Breast epithelium (tissue), 4 donors: ENCODE measurements at places on chromosomes 7 and 10.

DNA sequence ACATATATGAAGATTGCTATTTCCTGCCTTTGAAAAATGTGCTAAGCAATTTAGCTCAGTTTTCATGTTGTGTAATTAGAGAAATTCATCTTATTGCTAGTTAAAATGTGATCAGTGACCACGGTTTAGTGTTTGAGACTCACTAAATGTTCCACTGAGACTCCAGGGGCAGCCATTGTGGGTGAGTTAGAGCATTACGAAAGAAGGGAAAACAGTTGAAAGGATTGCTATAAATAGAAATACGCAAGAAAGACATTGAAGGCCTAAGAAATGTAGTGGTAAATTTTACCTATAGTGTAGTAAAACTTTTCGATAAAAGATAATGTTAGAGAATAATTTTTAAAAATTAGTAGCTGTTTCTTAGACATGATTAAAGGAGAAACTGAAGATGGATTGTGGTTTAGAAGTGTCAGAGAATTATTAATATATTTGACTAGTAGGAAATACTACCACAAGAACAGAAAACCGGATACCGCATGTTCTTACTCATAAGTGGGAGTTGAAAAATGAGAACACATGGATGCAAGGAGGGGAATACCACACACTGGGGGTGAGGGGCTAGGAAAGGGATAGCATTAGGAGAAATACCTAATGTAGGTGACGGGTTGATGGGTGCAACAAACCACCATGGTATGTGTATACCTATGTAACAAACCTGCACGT is 394.5 kb downstream of the SEMA3D start:
- DNase-seq: no peak

DNA sequence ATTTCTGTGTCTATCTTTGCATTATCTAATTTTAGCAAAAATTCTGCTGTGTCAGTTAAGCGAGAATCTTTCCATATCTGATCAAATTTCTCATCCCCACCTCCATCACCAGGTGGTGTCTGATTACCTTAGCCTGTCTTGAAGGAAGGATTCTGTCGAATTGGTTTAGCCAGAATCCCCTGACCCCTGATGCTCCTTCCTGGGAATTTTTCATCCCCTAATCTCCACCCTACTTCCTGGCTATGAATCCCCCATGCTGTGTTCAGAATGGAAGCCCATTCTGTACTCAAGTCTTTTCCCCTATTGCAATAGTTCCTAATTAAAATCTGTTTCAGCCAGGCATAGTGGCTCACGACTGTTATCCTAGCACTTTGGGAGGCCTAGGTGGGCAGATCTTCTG is 216.1 kb downstream of the SKIDA1 start:
- no peak for DNase-seq

DNA sequence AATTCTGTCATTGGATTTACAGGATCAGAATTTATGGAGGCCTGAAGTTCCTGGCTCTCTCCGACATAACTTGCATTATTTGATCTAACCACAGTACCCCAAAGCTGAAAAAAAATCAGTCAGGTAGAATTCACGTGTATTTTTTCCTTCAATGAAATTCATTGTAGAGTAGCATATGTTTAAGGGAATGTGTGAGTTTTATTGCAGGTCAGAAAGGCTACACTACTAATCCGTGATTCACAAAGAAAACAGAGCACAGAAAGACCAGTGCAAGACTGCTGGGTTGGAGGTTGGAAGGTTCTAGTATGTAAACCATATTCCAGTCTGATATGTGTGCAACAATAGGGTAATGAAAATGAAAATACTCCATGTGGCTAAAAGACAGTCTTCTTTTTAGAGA is 247.0 kb upstream of the FERD3L start:
- no peak for DNase-seq

DNA sequence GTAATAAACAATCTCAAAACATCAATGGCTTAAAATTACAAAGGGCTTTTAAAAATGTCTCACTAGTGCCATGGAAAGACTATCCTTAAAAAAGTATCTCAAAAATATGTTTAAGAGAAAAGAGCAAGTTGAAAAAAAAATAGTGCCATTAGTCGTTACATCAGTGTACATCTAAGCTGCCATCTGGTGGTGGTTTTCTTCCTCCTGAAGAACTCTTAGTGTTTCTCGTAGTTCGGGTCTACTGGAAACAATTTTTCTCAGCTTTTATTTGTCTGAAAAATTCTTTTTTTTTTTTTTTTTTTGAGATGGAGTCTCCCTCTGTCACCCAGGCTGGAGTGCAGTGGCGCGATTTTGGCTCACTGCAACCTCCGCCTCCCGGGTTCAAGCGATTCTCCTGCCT is 5.9 kb upstream of the GARIN1A start:
- no peak for DNase-seq

DNA sequence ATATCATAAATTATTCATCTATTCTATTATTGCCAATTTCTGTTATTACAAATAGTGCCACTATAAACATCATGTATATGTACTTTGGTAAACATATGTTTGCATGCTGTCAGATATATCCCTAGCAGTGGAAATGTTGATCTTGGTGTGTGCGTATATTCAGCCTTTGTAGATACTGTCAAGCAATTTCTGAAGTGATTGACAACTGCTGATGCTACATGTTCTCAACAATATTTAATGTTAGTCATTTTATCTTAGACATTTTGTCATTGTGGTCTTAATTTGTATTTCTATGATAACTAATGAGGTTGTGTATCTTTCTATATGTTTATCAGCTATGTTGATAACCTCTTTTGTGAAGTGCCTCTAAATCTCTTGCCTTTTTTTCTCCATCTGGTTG is 186.5 kb upstream of the NRG3 start:
- DNase-seq: no peak

GRCh38 chr10:96967847-96968246 is 135.7 kb downstream of the LCOR start:
- DNase-seq: no peak

DNA sequence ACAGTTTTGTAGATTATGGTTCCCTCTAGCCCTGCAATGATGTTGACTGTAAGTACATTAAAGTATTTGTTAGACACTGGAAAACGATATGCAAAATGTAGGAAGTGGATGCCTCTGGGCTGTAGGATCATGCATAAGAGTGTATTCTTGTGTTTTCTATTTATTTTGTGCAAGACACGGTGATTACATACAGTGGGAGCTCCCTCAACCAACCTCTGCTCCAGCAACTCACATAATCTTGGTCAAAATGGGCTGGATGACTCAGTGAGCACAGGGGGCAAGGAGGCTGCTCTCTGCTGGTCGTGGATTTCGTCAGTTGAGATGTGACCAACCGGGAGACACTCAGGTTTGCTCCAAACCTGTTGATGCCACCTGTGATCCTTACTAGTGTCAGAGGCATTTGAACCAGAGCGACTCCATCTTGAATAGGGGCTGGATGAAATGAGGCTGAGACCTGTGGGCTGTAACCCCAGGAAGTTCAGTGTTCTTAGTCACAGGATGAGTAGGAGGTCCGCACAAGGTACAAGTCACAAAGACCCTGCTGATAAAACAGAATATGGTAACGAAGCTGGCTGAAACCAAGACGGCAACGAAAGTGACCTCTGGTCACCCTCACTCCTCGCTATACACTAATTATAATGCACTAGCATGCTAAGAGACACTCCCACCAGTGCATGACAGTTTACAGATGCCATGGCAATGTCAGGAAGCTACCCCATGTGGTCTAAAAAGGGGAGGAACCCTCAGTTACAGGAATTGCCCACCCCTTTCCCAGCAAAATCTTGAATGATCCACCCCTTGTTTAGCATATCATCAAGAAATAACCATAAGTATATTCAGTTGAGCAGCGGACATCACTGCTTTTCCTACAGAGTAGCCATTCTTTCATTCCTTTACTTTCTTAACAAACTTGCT is 56.4 kb upstream of the FAM20C start:
- no peak for DNase-seq

DNA sequence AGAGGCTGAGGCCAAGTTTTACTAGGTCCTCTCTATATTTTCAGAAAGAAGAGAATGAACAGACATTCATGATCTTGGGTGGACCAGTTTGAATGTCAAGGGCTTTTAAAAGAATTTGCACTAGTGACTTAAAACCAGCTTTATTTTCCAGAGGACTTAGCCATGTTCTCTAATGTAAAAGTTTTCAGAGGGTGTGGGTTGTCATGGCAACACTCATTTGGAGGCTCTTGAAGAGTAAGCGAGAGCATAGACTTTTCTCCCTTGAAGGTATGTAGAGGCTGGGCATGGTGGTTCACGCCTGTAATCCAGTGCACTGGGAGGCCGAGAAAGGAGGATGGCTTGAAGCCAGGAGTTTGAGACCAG is 61.1 kb downstream of the GATA3 start:
- no peak for DNase-seq

DNA sequence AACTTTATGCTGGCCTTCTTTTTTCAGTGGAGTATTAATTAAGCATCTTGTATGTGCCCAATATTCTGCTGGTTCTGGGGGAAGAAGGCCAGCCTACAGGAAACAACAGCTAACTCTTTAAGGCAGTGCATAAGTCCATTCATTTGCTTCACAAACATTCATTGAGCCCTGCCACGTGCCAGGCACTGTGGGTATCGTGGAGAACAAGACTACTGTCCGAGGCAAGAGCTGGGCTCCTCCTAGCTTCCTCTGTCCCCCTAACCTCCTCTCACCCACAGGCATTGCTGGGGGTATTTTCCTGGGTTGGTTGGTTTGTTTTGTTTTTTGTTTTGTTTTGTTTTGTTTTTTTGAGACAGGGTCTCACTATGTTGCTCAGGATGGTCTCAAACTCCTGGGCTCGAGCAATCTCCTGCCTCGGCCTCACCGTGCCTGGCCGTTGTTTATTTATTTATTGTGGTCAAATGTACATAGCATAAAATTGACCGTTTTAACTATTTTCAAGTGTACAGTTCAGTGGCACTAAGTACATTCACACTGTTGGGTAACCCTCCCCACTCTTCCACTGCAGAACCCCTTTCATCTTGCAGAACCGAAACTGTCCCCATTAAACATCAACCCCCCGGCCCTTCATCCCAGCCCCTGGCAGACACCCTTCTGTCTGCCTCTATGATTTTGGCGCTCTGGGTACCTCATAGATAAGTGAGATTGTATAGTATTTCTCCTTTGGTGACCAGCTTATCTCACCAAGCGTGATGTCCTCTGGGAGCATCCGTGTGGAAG is 32.6 kb downstream of the CHST3 start:
- no peak for DNase-seq

GRCh38 chr7:155237730-155238129 is 59.9 kb upstream of the INSIG1 start:
- no peak for DNase-seq

GRCh38 chr10:117442944-117443685 is 67.9 kb upstream of the PDZD8 start:
- DNase-seq: peak; percentile 39

GRCh38 chr7:93359520-93360198 is 127.5 kb downstream of the VPS50 start:
- no peak for DNase-seq

- no peak for DNase-seq
Measured at GRCh38 chr7:50584386-50584785, 19.2 kb upstream of the DDC start.

DNA sequence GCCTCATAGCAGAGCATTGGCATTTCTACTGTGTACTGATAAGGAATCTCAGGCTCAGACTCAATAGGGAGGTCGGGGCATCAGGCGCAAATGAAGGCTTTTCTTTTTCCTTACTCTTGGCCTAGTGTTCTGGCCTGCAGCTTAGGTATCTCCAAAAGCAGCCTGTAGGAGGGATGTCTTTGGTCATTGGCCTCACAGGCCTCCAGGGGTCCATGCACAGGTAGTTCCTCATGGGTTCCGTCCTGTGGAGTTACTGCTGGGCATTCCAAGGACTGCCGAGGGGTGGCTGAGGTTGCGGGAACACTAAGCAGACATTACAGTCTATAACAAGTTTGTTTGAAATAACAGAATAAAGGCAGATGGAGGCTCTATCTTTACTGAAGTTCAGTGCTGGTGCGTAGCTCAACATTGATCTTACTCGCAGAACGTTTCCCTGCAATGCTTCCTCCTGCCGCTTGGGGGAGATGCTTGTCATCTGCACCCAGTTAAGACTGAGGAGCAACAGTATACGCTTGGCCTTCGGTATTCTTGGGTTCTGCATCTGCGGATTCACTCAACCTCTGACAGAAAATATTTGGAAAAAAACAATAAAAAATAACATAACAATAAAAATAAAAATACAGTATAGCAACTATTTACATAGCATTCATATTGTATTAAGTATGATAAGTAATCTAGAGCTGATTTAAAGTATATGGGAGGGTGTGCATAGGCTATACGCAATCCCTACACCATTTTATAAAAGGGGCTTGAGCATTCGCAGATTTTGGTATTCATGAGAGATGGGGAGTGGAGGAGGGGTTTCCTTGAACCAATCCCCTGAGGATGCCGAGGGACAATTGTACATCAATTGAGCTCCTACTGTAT is 58.9 kb downstream of the SH2D4B start:
- DNase-seq: no peak

DNA sequence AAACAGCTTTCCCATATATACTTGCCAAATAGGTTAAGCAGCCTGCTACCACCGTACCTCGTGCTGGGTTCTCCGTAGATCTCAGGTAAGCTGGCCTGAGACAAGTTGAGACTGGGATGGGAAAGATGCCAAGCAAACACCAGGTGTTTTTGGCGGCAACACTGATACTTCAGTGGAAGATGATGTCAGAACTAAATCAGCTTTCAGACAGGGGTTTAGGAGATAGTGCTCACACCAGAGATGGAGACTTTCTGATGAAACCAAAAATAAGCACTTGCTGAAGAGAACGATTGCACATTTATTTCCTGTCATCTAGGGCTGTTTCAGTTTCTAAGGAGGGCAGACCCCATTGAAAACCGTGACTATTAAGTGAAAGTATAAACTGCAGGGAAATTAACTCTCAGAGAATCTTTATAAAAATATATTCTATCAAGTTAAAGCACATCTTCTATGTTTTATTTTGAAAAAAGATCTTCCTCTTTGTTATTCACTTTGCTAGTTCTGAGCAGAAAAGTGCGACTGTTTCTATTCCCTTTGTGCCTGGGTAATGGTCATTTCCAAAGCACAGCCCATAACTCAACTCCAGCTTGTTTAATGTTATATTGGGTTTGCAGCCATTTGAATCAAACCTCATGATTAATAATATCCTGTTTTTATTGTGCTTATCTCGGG is 149.9 kb downstream of the CPED1 start:
- DNase-seq: no peak

DNA sequence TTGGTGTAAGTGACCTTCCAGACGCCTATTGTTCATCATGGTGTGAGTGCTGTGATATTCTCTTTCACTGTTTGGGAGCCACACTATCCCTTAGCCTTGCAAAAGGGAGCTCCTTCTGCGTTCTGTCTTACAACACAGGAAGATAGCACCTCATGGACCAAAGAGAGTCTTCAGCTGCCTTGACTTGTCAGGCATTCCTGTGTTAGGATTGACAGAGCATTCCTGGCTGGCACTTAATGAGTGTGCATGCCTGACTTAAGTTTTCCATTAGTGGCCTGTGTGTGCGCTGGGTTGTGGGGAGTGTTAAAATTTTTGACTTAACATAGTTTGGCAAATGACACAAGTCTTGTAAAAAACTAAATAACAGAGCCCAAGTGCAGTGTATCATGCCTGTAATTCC is 21.9 kb upstream of the MSRB2 start:
- DNase-seq: no peak
